ENCODE measurements at places on chromosomes 1 and 21. TPM values are rescaled to one million over a fixed set of nuclear protein-coding genes. Genes with fewer than 3 reads are reported as not detected.

Gene DOP1B
- 17.4 TPM for total RNA-seq

Gene CACNA1E
- 0.03 TPM for total RNA-seq

Gene TTC3
- total RNA-seq, result 373 TPM

Gene CD164L2
- not detected for total RNA-seq

Gene TTC34
- total RNA-seq, result 0.33 TPM

Gene PROK1
- total RNA-seq, result not detected

Gene AKR1A1
- total RNA-seq, result 120 TPM

Gene ARPC5
- 324 TPM for total RNA-seq

Gene COL6A1
- 1,943 TPM for total RNA-seq

Gene USH2A
- total RNA-seq, result under 0.01 TPM

Gene CD46
- 136 TPM for total RNA-seq

Gene TSPEAR
- not detected for total RNA-seq

Gene LY9
- not detected for total RNA-seq

Gene TMPRSS3
- total RNA-seq, result not detected

Gene PTPN7
- not detected for total RNA-seq

Gene GBP4
- 0.66 TPM for total RNA-seq

Gene TSSK3
- 0.13 TPM for total RNA-seq

Gene RNU1-1
- total RNA-seq, result under 0.01 TPM

Gene DCST2
- 0.07 TPM for total RNA-seq

Gene OR2L8
- total RNA-seq, result not detected

Gene AGT
- 2.7 TPM for total RNA-seq

Gene TMEM82
- not detected for total RNA-seq

Measured in smooth muscle cell of the pulmonary artery (primary cell).